Neural progenitor cell (in vitro differentiated cells): ENCODE measurements at places on chromosomes 16 and 17. TPM values are rescaled to one million over a fixed set of nuclear protein-coding genes. Genes with fewer than 3 reads are reported as not detected.

DNA sequence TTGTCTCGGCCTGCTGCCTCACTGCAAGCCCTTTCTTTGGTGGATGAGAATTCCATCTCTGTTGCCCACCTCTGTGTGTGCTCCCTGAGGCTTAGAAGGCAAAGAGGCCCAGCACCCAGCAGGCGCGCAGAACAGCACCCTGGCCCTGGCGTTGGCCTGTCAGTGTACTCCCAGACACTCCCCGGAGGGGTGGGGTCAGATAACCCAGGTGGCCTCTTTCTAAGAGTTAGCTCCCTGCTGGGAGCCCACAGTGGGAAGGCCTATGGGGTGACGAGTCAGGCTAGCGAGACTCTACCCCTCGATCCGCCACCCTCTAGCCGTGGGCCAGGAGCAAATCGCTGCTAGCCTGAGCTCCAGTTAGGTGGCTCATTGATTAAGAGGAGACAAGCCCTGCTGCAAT lies 38.1 kb downstream of the SRL start:
- DNase-seq = no peak

DNA sequence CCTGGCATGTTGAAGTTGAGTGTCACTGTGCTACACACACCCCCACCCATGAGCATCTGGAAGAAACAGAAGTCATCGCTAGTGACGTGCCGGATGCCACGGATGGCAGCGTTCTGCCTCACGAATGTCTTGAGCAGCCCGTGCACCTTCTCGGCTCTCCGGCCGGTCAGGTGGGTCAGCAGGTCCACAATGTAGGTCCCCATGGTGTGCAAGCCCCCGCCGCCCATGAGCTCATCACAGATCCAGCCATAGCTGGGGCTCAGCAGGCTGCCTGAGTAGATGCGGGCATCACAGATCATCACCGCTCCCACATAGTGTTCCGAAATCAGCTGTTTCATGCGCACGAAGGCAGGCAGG lies 8.9 kb downstream of the C16orf86 start:
- DNase-seq = no peak

- DNase-seq = peak; percentile 29
Observed at GRCh38 chr17:1058423-1059130, 61.6 kb downstream of the TIMM22 start.

C16orf46 gene
- total RNA-seq = 1.7 and 2.5 TPM in 2 replicates

NEUROD2 gene
- total RNA-seq = not detected in 2 replicates

SLC16A13 gene
- 1.4 TPM in 1 of 2 replicates, not detected in the other for total RNA-seq

DNA sequence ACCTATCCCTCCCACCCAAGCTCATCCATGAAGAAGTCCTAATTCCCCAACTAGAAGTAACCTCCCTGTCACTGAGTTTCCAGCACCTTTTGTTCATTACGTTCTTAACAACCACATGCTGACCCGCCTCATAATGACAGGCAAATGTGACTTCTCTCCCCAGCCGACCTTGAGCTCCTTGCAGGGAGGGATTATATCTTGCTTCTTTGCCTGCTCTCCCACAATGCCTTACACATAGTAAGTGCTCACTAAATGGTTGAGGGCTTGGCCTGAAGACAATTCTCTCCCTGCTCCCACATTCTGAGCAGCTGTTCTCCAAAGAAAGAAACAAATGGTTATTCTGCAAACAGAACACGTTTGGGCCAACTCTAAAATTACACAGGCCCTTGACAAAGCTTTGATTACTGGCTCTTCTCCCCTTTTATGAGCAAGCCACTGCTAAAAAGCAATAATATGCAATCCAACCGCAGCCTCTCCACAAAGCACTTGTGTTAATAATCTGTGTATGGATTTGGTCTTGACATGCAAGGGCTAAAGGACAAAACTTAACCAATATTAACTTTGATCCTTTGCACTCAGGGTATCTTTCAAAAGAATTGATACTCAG lies 23.2 kb downstream of the SLC39A11 start:
- DNase-seq = no peak
